AG08396 (cell line): ENCODE measurements at places on chromosomes 13 and 19.

- no peak for DNase-seq
These were observed 73.6 kb upstream of the SIAH3 start for GRCh38 chr13:45925151-45925550.

DNA sequence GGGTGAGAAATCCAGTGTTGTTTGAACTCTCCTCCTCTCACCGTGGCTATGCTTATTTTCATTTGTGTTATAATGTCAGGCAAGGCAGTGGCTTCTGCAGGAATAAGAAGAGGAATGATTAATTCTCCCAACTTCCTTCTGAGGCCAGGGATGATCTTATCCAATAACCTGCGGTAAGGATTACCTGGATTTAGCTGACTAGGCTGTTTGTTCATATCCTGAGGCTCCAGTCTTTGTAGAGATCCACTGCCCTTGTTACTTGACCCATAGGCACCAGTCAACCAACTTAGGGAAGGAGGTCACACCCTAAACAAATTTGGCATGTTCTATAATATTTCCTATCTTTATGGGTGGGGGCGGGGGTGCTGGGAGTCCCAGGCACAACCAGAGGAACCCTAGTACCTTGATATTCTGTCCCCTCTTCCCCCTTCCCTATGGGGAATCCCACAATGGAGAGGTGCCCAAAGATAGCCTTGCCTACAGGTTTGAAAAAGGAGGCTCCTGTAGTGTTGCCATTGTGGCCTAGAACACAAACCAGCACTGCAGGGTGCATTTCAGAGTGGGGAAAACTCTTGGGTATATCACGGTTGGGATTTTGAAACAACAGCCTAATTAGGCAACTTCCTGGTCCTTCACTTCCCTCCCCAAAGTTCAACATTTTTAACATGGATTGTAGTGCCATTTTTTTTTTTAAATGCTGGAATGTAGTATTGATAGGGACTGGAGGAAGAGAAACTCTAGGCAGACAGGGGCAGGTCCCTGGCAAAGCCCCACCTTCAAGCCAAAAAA lies 977.5 kb upstream of the SPRY2 start:
- DNase-seq = no peak

DNA sequence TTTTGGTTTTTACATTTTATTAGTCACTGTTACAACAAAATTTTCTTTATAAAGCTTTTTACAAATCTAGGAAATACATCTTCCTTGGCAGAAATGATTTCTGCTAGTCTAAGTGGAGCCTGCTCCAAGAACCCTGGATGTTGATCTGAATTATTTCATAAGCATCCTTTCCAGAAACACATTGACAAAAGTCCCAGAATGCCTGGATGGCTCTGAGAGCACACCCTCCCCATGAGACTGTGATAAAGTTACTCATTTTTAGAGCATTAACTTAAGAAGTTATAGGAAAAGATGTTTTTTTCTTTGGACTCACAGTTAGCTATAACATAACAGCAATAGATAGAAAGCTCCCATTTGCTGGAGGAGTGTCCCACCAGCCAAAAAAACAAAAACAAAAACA lies 559.6 kb upstream of the SPRY2 start:
- DNase-seq = no peak

DNA sequence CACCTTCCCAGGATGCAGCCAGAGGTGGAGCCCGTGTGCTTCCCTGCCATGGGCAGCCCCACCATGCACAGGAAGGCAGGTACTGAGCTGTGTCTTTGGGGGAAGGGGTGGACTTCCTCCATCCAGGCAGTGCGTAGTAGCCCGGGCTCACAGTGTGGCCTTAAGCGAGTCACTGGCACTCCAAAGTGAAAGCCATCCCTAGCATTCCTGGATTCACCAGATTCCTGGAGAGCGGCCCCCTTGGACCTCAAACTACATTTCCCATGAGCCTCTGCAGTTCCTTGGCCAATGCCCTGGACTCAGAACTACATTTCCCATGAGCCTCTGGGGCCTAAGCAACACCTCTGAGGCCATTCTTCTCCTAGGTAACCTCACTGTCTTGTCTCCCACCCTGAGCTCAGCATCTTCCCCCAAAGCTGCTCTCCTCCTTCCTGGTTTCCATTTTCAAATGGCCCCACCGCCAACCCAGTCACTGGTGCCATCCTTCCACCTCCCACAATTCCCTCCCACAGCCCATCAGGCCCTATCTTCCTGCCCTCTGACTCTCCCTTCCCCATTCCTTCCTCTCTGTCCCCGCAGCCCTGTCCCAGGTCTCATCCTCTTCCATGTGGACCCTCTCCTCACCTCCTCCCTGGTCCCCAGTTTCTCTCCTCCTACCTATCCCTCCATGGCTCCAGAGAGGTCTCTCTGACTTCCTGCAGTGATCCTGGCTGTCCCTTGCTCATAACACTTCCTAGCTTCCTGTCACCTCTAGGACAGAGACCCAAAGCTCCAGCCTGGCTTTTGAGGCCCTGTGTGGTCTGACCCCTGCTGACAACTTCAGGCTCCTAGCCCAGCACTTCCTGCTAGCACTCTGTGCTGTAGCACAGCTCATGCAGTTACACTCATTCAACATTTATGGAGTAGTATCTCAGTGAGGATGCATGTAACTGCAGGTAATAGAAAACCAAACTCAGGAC lies at the start of gene C19orf81:
Gene C19orf81, plus strand, starts transcription at position 13 of the 959 bp plus-strand sequence. Its CDS starts 0 bp downstream, at position 13.
- DNase-seq = no peak

- no peak for DNase-seq
These were observed 24.2 kb downstream of the PPP1R37 start for GRCh38 chr19:45117167-45117594.

- no peak for DNase-seq
These were observed 3.1 kb upstream of the KLK1 start for GRCh38 chr19:50826492-50827240.

GRCh38 chr13:91406619-91407018 lies 8.2 kb downstream of the GPC5 start:
- peak; percentile 17 for DNase-seq

DNA sequence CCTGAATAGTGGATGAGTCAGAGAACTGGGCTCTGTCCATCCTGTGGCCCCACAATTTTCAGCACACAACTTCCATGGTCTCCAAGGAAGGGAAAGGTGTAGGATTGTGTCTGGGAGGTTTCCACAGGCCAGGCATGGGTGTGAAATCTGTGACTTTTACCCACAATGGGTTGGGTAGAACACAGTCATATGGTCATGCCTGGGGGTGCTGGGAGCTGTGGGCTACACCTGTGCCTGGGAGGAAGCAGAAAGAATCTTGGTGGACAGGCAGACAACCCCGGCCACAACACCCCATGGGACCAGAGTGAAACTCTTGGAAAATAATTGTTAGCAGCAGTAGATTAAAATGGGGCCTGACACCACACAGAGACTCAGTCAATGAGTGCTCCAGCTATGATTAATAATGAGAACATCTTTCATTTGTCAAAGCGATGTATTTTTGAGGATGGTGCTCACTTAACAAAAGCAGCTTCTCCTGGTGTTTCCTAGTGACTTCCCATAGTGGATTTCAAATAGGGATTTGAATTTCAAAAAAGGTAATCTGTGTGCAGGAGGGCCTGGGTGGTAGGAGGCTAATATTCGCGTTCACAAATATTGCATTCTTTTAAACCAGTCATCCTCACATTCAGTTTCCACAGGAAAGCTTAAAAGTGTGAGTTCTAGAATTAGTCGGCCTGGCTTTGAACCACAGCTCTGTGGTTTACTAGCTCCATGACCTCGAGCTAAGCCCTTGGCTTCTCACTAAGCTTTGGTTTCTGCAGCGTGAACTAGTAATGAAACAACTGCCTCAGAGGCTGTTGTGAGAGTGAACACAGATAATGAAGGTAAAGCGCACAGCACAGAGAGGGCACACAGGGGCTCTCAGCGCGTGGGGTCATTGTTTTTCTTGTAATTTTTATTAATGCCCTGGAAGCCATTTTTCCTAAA lies 89.3 kb upstream of the UQCRFS1 start:
- DNase-seq = no peak

DNA sequence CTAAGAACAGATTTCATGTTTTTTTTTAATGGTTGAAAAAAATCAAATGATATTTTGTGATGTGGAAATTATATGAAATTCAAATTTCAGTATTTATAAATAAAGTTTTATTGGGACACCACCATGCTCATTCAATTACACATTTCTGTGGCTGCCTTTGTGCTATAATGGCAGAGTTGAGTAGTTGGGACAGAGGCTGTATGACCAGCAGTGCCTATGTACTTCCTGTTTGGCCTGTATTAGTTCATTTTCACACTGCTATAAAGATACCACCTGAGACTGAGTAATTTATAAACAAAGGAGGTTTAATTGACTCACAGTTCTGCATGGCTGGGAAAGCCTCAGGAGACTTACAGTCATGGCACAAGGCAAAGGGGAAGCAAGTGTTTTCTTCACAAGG lies 33.6 kb downstream of the AKAP11 start:
- no peak for DNase-seq

DNA sequence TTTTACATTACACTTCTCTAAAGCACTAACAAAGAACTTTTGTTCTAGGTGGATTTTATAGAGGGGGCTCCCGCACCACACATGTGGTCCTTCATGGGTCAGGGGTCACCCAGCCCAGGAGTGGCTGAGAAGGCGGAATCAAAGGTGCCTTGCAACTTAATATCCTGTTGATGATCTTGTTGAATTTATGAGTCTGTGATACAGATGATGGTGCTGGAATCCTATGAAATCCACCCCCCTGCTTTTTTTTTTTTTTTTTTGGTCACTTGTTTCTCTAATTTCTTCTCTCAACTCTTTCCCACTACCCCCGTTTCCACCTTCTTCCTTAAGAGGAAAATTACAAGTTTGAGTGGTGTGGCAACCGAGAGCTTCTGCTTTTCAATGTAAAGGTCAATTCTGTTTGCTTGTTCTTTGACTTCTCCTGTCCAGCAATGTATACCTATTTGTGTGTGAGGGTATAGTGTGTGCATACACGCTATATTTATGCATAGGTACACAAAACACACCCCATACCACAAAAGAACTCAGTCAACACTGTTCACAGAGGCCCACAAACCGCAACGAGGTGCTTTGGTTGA lies 4.2 kb upstream of the ZIC2 start:
- DNase-seq = no peak

GRCh38 chr13:79724348-79725103 lies 243.6 kb downstream of the NDFIP2 start:
- no peak for DNase-seq

DNA sequence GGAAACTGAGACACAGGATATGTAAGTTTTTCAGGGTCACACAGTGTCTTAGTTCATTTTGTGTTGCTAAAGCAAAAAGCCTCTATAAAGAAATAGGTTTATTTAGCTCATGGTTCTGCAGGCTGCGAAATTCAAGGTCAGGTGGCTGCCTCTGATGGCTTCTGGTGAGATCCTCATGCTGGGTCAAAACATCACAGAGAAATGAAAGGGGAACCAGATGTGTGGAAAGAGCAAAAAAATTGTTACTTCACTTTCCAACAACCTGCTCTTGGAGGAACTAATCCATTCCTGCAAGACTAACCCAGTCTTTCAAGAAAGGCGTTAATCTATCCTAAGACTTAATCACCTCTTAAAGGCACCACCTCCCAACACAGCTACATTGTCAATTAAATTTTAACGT lies 64.2 kb upstream of the UBL3 start:
- no peak for DNase-seq

- DNase-seq = no peak
These were observed 910.6 kb upstream of the SLITRK5 start for GRCh38 chr13:86760620-86761019.
